ENCODE measurements at places on chromosomes 6 and 20.

GRCh38 chr6:16725145-16725864 is 36.0 kb downstream of the ATXN1 start:
- no peak for DNase-seq

DNA sequence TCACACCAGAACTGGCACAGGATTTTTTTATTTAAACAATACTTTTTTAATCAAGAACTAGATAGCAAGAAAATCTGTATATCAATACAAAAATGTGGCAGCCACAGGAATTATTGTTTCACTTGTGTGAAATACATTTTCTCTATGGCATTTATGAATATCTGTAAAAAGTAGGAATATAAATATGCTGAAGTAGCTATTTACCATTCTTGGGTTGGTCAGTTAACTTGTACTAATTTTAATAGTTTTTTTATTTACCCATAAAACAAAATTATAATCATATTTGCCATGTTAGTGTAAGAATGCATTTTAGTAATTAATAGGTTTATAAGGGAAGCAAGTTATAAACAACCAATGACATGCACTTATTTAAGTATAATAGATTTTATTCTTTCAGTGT is 31.4 kb upstream of the TMEM30A start:
- no peak for DNase-seq

GRCh38 chr6:137045222-137045789 is 541 bp upstream of the IL20RA start:
- no peak for DNase-seq

DNA sequence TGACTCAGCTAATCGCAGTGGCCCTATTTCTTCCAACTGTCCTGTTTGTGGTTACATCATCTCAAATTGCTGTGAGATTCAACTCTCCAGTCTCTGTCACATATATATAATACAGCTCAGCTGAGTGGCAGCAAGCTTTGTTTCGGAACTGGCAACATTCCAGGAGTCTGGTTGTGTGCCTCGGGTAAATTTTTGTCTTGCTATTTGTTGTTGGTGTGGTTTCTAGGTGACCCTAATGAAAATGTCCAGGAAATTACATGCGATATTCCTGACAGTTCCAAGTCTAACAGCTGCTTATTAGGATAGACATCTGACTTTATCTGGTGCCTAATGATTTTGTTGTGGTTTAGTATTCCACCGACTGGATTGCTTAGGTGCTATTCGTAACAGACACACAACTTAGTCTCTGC is 581.8 kb downstream of the CD109 start:
- DNase-seq, result no peak

DNA sequence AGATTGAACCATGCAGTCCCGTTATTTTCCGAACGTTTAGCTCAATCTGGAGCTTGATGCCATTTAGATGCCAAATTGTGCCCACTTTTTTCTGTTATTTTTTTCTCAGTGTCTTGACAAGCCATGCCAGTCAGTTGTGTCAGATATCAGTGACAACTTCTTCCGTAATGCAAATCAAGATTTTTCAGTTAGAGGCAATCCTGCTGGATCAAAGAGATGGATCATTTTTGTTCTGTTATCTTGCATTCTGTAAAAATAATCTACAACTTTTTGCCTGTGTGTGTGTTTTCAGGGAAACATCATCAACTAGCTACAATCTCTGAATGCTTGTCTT is 31.1 kb upstream of the GLP1R start:
- DNase-seq, result no peak

- DNase-seq, result no peak
Observed at GRCh38 chr6:87124074-87124473, 29.2 kb upstream of the CGA start.

DNA sequence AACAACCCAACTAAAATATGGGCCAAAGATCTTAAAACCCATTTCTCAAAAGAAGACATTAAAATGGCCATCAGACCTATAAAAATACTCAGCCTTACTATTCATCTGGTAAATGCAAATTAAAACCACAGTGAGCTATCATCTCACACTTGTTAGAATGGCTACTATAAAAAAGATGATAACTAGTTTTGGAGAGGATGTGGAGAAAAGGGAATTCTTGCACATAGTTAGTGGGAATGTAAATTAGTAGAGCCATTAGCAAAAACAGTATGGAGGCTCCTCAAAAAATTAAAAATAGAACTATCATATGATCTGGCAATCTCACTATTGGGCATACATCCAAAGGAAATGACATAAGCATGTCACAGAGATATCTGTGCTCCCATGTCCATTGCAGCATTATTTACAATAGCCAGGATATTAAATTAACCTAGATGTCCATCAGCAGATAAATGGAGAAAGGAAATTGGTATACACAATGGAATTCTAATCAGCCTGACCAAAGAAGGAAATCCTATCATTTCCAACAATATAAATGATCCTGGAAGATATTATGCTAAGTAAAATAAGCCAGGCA is 2.9 kb downstream of the SIRPB1 start:
- no peak for DNase-seq

DNA sequence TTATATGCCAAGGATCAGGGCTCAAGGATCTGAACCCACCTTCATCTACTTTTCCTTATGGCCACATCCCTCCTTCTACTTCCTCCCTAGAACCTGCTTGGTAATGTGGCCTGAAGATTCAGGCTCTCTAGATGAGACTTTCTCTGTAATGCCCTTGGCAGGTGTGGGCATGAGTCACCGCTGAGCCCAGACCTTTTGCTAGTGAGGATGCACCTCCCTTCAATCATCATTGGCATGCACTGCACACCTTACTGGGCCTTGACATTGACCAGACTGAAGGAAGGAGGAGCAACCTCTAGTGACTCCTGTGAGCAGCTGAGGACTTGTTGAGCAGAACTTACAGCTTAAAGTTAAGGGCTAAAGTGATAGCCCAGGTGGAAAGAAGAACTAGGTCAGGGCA is 405.3 kb downstream of the MAFB start:
- no peak for DNase-seq

DNA sequence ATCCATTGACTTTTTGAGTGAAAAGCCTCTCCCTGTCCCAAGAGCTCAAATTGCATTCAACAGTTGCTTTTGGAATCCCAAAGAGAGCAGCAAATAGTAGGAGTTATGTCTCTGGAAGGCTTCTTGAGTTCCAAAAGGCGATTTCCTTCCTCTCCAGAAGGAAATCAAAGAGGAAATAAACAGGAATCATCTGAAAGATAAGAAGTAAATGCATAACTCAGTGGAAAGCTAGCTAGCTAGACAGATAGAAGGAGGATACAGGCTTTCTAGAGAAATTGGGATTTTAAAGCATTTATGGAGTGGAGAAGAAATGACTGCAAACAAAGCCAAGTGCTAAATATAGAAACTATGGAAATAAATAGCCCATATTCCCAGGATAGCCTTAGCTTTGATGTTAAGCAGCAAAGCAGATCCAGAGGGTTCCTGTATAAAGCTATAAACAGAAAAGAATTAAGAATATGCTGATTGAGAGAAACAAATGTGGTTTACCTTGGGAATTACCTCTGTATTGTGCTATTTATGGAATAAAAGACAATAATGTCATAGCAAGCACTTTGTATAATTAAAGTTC is 214.7 kb downstream of the PLCB1 start:
- DNase-seq, result no peak

DNA sequence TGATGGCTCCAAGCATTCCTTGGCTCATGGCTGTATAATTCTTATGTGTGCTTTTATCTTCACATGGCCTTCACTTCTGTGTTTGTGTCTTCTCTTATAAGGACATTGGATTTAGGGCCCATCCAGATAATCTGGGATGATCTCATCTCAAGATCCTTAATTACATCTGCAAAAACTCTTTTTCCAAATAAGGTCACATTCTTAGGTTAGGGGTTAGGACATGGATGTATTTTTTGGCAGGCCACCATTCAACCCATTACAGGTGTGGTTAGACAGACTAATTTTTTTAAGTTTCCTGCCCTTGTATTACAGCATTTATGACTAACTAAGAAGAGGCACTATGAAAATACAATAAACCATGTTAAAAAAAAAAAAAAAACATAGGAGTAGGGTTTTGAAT is 254.0 kb downstream of the TPBG start:
- DNase-seq, result no peak

GRCh38 chr6:25166955-25167748 is 112.0 kb upstream of the CARMIL1 start:
- no peak for DNase-seq

DNA sequence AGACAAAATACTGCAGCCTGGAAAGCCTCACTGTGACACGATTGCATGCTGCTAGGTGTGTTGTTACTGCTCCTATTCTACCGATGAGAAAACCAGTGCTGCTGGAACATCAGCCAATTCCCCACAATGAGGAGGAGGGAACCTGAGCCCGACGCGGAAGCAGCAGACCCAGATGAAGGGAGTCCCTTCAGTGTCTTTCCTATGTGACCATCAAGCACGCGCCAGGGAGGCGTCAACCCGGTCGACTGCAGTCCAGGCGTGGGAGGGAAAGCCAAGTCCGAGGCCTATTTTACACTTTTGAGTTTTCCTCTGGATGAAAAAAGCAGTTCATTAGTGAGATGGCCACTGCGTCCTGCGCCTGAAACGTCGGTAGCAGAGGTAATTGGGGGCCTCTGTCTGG is 63.3 kb downstream of the STK35 start:
- no peak for DNase-seq

- DNase-seq, result no peak
Observed at GRCh38 chr6:147227770-147228320, 23.6 kb downstream of the STXBP5 start.

GRCh38 chr6:11553824-11554223 is 16.3 kb downstream of the TMEM170B start:
- no peak for DNase-seq

DNA sequence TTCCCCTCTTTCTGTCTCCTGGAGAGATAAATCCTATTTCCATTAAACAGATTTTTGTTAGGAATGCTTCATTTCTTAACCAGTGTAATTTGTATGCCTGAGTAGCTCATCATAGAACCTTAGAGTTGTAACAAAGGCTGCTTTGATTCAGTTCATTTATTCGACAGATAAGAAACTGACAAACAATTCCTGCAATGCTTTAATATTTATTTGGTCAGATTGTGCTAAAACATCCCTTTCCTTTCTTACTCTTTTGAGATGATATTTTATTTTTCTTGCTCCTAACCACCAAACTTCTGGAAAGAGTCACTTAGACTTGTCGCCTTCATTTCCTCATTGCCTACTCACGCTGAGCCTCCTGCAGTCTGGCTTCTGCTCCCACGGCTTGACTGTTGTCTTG is 89.0 kb upstream of the SUPT3H start:
- no peak for DNase-seq

GRCh38 chr20:50230871-50231560 is 40.4 kb downstream of the CEBPB start:
- DNase-seq, result no peak

DNA sequence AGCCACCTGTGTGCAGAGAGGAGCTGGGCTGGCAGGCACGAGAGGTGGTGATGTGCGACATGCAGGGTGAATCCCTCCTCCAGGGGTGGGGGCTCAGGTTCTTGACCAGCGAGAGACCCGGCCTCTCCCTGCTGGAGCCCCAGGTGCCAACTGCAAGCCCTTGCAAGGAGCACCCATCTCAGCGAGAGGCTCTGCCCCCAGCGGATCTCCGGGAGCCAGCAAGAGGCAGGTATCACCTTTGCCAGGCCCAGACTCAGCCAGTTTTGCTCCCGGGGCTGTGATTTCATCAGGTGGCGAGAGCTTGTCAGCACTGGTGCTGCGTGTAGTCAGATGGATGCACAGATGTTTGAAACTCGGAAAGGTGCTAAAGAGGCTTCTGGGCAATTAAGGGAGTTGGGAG is 87.7 kb downstream of the TFAP2C start:
- no peak for DNase-seq

GRCh38 chr6:25652007-25652515 is at the start of gene SCGN:
SCGN (plus strand) TSS chr6:25652215; CDS start chr6:25652404, 189 bp downstream.
- peak; percentile 30 for DNase-seq

DNA sequence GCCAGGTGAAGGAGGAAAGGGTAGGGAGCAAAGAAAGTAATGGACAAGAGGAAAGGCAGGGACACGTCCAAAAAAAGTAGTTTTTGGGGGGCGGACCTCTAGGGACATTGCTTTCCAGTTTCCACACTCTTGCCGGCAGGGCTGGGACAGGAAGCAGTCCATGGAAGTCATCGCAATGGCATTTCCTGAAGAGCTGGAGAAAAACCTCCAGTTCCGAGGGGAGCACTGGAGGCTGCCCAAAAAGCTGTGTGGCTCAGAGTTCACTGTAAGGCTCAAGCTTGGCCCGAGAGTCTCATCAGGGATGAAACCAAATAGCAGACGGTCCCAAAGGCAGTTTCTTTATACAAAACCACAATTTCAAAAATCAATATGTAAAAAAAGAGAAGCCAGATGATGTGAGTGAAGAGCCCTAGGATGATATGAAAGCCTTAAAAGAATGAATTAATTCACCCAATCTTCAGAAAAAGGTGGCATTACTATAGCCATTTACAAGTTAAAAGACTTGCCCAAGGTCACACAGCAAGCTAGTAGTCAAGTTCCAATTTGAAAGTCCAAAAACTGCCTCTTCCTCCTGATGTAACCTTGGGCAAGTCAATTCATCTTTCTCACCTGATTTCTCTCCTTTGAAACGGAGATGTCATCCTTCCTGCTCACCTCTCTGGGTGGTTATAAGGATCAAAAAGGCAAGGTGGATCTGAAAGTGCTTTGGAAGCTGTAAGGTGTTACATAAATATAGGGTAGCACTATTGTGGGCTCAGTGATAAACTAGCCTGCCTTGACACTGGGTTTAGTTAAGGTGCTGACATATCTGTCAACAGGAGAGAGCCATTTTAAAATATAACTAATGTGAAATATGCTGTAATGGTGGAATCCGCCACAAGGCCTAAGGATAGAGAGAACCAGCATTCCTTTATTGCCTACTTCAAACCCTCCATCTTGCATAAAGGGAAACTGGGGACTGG is 9.1 kb downstream of the BCL2L1 start:
- no peak for DNase-seq

DNA sequence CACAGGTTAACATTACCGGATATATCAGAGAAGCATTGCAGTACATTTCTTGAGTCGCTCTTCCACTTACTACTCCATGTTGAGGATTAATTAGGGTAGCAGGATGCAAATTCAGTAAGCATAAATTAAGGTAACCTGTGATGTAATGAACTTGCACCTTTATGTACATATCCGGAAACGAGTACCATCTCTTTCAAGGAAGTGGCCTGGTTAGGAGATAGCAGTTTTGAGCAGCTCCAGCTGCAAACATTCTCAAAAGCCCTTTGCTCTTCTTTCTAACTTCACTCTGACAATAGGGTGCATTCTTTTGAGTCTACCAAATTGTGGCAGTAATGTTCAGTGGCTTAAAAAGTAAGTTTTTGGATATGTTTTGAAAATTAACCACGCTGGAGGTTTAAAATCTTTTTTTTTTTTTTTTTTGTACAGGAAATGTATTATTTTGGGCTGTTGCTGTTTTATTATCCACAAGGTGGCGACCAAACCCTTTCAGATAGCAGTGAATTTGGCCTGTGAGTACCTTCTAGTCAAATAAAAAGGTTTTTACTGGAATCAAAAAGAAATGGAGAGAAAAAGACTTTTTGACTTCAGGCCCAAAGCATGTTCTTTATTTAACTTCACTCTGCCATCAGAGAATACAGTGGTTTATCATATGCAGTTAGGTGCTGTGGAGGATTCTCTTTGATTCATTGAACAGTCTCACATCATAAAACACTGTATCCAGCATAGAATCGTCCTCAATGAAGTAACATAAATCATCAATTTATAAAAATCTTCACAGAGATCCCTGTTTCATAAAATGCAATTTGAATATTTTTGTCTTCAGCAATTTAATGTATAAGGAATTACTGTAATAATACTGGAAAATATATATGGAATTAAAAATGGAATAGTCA is 8.9 kb downstream of the FAM217B start:
- no peak for DNase-seq
